ENCODE measurements at places on chromosomes 4 and X.
A peak's percentile ranks its signal among the peaks of the same experiment; 100 is the strongest.

DNA sequence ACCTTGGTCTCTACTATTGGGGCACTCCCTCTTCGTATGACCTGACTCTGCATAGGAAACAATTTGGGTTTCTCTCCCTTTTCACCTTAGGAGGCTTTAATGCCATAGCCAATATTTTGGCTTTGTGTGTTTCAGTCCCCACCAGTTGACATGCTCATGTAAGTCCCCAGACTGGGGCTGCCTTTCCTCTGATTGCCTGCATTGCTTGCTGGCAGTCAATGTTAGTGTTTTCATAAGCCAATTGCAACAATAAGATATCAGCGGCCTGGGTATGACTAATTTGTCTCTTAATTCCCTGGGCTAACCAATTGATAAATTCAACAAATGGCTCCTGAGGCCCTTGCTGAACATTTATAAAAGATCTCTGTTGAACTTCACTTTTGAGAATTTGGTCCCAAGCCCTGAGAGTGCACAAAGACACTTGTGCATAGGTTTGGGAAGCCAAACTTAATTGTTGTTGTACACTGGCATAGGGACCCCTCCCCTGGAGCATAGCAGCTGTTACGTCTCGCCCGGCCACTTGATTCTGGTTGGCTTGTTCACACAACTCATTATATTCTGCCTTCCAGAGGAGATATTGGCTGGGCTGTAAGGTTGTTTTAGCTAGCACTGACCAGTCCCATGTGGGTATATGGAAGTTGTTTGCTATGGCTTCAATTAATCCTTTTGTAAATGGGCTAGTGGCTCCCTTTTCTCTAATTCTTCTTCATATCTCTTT lies 206.2 kb downstream of the PABPC4L start:
- DNase-seq: no peak

DNA sequence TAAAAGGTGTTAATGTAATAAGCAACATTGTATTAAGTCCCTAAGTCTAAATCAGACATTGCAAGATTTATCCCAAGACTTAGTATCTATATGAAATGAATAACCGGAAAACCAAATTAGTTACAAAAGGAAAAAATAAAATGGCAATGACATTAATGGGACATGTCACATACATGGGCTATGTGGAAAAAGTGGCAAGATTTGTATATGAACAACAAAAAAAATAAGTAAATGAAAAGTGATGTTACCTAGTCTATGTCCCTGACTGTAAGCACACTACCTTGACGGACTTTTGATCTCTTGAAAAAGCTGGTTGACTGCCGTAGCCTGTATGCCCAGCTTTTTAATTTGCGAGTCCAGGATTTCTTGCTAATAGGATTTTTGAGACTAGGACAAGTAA lies 55.5 kb upstream of the FAM120C start:
- no peak for DNase-seq

DNA sequence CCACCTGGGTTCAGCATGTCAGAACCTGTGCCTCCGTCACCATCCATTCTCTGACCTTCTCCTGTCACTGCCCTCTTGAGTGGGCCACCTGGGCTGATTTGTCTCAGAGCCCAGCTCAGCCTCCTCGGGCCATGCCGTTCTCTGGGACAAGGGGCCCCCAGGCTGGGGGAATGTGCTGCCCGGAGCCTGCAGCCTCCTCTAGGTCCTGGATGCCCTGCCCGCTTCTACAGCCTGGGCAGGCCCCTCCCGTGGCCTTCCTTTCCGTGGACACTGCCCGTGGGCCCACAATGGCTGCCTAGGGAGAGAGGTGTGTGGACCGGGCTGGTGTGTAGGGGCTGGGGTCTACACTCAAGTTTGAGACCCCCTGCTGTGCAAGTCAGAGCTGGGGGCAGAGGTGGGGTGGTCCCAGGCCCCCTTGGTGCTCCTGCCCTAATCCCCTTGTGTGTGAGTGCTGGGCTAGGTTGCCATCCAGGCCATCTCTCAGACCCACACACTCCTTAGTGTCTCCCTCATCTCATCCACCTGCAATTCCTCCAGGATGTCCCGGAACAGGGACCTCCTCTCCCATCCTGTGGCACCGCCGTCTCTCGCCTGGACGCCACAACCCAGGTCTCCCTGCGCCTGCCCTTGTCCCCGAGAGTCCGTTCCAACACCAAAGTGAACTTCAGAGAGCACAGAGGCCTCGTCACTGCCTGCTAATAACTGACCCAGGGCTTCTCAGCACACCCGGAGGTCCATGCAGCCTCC lies 12.4 kb downstream of the PSAPL1 start:
- DNase-seq: peak; percentile 41

DNA sequence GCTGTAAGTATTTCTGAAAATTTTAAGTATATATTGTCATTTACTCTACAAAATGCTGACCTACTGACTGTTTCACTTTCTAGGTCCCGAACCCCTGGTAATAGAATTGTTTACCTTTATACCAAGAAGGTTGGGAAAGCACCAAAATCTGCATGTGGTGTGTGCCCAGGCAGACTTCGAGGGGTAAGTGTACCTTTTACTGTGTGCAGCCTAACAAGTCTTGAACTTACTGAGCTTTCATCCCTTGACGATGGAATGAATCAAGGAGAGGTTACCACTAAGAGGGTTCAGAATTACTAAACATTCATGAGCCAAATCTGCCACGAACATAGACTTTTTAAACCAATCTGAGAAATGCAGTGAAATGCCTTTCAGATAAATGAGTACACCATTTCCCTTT lies 1.6 kb downstream of the RPL34 start:
- DNase-seq: no peak

DNA sequence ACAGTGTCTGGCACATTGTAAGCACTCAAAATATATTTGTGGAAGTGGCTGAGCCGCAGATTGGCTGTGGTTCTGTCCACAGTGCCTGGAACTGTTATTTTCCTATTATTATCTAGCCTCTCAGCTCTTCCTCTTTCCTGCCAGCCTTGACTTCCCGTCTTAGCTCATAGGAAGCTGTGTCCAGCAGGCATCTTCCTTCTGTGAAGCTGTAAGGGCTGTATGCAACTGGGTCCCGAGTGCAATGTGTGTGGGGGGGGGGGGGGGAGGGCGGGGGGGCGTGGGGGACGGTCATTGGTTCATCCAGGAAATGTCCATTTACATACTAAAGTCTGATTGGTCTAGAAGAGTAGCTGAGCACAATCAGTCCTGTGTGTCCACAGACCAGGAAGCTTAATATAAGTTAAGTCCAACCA lies 210.7 kb downstream of the PDGFRA start:
- no peak for DNase-seq

DNA sequence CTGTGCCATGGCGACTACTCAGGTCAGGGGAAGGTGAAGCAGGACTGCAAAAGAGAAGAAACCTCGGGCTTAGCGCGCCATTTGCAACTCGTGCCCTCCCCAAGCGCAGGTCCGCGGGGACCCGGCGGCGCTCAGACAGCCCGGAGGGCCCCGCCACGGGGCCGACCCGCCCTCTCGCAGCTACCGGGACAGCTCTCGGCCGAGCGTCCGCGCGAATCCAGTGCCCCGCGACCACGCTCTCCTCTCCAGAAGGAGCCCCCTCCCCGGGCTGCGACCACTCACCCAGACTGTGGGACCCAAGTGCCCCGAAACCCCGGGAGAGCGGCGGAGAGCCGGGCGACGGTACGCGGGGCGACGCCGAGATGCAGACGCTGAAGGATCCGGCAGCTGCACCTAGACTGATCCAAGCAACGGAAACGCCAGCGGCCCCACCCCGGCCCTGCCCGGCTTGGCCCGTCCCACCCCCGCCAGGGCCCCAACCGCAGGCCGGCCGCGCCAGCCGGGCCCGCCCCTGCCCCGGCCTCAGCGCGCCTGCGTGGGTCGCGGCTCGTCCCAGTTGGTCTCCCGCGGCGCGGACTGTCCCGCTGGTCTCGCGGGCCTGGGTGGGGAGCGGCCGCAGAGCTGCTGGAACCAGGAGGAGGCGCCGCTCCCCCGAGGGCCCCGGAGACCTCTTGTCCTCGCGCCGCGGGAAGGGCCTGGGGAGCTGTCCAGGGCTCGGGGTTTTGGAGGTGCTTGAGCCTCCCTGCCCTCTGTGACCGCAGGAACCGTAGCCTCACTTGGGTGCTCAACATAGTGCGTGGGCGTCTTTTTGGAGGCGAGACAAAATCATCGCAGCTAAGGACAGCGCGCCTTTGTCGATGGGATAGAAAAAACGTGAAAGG lies at the start of gene ANXA5:
ANXA5 (minus strand) TSS at position 400 of the 881 bp plus-strand sequence; CDS start at position 9, 391 bp downstream.
- peak; percentile 84 for DNase-seq

DNA sequence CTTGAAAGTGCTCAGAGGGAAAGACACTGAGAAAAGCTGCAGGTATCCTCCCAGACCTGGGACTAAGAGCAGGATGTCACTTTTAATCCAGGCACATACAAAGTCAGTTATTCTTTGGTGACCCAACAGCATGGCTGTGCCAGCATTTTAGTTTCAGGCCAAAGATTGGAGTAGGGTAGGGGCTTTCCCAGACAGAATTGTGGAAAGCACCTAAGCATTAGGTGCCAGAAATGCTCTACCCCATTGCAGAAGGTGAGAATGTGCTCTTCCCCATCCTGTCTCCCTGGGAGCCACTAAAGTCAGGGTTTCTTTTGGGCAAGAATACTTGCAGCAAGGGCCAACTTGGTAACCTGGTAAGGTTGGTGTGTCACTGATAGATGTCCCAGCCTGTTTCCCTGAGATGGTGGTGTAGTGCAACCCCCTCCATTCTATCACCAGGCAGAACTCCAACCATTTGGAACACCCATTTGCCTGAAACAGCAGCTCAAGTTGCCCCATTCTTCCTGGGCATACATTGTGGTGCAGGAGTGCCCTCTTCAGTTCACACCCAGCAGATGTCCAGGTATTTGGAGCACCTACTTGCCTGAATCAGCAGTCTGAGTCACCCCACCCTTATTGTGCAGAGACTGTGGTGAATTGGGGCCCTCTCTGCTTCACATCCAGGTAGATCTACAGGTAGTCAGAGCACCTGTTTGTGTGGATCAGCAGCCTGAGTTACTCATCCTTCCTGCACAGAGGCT lies 183.5 kb downstream of the ZC4H2 start:
- DNase-seq: no peak

DNA sequence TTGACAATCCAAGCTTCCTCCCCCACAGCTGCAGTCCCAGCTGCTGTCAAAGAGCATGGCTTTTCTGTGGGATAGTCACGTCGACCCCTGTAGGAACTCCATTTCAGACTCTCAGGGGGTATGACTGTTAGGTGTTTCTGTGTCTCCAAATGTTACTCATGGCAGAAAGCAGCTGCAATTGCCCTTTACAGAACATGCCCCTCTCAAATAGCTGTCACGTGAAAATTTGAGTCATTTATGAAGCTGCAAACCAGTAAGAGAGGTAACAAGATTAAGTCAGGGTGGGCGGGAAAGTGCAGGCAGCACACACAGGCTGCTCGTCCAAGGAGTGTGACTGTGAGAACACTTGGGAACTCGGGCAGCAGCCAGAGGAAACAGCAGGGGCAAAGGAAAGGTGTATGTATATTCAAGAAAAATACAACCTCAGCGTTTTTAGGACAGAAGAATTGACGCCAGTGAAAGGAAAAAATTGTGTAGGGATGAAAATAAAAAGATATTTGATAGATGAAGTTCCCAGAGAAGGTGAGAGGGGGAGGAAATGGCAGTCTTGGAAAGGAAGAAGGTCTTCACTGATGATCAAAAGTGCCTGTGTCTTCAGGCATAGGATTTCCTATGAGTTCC lies 66.5 kb upstream of the TMEM184C start:
- DNase-seq: no peak

GRCh38 chrX:69192603-69193002 lies 27.4 kb upstream of the PJA1 start:
- no peak for DNase-seq

DNA sequence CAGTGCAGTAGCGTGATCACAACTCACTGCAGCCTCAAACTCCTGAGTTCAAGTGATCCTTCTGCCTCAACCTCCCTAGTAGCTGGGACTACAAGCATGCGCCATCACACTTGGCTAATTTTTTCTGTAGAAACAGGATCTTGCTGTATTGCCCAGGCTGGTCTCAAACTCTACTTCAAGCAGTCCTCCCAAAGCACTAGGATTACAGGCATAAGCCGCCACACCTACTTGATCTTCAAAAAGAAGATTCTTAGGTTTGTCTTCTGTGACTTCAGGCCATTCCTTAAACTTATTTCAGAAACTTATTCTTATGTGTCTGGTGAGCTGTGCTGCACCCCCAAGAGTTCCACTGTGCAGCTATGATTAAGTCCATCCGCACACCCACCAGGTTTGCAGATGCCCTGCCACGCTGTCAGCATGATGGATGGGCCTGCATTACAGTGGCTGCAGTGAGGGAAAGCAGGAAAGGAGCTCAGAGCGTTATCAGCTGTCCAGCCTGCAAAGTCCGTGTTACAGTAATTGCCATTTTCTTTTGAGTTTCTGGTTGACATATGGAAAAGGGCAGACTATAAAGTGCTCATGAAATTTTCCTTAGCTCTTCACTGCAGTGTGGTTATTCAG lies 146.6 kb downstream of the AASDH start:
- no peak for DNase-seq

DNA sequence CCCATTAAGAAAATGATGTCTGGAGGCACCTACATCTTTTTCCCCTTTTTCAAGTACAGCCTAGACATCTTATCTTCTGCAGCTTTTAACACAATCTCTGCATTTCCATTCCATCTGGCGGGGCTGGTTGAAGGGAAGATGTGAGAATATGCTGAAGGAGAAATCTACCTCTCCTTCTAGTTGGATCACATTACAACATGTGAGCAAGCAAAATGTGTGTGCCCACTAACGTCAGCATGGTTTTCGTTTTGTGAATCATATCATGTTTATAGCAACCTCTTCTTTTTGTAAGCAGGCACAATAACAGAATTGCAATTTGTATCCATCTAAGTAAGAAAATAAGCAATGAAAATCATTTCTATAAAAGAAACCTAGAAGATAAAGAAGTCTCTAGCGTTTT lies 28.9 kb upstream of the MID1 start:
- no peak for DNase-seq

DNA sequence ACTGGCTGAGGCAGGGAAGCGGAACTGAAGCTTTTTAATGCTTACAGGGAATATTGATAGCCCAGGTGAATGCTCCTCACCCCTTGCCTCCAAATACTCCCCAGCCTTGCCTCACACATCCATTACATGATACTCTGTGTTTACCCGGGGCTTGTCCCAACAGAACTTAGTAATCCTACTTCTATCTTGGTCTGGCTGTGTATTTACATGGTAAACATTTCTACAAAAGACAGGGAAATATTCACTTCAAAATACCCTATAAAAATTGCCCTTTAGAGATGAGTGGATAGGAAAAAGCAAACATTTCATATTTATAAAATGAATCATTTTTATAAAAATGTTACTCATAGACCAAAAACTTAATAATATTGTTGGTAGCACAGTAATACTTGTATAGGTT lies 120.1 kb downstream of the NHS start:
- no peak for DNase-seq

GRCh38 chr4:90189946-90190345 lies 62.8 kb downstream of the CCSER1 start:
- no peak for DNase-seq

GRCh38 chr4:95108883-95109421 lies 351.2 kb downstream of the BMPR1B start:
- DNase-seq: no peak

All from H1 (cell line).